Cardiac fibroblast (primary cell): ENCODE measurements at places on chromosomes 5 and 9.
A peak's percentile ranks its signal among the peaks of the same experiment; 100 is the strongest.

GRCh38 chr5:74257060-74257527 is 383.4 kb downstream of the ENC1 start:
- no peak for DNase-seq

DNA sequence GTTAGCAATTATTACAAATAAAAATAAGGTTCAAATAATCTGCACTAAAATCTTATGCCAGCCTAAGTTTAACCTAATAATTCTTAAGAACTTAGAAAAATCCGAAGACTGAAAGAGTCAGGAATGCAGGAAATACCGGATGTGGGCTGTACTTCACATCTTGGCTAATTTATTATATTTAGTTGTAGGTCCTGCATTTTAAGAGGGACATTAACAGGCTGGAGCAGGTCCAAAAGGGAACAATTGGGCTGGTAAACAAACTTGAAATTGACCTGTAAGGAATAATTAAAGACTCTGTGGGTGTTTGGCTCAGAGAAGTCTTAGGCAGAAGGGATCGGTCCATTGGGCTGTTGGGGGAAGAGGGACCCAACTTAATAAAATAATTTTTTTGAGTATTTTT is 18.4 kb downstream of the GLRA1 start:
- DNase-seq: no peak

- DNase-seq: peak; percentile 97
Observed at GRCh38 chr9:133714606-133715294, 23.4 kb downstream of the SARDH start.

- DNase-seq: no peak
Observed at GRCh38 chr9:113462781-113463286, 693 bp upstream of the RGS3 start.

- peak; percentile 18 for DNase-seq
Observed at GRCh38 chr9:447230-448025, 232.8 kb downstream of the DOCK8 start.

DNA sequence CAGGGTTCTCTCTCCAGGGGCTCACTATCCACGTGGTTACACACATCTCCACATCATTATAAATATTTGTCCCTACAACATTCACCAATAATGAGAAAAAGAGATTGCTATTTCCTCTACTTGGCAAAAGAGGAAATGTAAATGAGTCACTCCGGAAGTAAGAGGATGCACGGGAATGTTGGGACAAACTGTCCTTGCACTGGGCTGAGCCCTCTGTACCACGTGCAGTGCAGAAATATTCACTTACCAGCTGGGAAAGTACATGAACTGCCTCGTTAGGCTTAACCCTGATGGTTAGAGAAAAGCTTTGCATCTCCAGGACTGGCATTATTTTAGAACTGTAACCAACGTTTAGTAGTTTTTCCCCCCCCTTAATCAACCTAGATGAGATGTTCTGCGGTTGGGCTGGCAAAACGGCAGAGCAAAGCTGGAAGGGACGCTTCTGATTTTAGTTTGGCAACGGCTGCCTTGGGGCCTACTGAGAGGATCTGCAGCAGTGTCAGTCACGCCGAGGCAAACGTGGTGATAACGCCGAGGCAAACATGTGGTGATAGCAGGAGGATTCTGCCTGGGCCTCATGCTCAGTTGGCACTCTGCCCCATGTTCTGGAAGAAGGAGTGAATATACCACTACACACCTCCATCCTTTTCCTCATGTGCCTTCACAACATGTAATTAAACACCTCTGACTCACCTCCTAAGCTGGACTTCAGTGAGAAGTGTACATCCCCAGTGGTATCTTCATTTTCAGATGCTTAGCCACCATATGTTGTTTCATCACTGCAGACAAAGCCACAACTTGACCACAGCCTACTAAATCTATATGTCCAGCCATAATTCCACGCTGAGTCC is 661.4 kb upstream of the KLF4 start:
- peak; percentile 82 for DNase-seq

- no peak for DNase-seq
Observed at GRCh38 chr5:98128846-98129245, 644.6 kb upstream of the RGMB start.

- DNase-seq: no peak
Observed at GRCh38 chr5:168110870-168111832, 180.3 kb upstream of the WWC1 start.

DNA sequence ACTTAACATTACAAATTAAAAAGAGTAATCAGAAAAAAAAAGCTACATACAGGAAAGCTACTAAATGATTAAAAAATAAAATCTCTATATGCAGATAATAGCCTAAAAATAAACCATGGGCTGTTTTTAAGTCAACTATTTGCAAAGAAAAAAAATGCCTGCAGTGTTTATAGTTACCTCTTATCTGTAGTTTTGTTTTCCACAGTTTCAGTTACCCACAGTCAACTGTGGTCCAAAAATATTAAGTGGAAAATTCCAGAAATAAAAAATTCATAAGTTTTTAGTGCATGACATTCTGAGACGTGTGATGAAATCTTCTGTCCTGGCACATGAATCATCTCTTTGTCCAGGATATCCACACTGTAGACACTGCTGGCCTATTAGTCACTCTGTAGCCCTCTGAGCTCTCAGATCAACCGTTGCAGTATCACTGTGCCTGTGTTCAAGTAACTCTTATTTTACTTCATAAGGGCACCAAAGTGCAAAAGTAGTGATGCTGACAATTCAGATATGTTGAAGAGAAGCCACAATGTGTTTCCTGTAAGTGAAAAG is 59.2 kb downstream of the PRELID2 start:
- DNase-seq: peak; percentile 91

- DNase-seq: no peak
Observed at GRCh38 chr5:5040712-5041111, 99.4 kb upstream of the ADAMTS16 start.

DNA sequence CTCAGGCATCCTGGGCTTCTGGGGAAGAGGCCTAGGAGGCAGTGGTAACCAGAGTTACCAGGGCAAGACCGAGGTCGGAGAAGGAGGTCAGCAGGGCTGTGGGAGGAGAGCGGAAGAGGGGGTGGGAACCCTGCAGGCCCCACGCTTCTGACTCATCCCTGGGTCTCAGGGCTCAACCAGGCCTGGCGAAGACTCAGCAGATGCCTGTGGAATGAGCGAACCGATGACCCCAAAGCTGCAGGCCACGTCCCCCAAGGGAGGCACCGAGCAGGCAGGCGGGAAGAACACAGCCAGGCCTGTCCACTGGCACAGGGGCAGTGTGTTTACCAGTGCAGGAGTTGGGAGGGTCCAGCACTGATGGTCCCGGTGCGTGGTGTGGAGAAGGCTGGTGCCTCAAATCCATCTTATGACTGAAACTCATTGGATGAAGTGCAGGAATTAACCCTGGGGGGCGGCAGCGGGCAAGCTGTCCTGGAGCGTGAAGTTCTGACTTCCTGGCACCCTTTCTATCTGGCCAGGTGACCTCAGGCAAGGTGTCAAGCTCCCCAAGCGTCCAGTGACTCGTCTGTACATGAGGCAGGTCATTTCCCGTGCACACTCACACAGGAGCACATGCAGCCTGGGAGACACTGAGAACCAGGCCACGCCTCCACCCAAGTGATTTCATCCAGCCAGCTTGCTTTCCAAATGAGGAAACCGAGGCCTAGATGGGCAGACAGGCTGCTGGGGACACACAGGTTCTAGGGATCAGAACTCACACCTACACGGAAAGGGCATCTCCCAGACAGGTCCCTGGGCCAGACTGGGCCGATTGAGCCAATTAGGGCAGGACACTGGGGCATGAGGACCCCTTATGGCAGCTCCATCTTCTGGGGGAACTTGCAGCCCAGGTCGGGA is 69.1 kb downstream of the ADAMTS2 start:
- peak; percentile 97 for DNase-seq
